ENCODE measurements at places on chromosomes 3 and 15.

- DNase-seq: no peak
Observed at GRCh38 chr3:27423463-27423862, 54.3 kb upstream of the NEK10 start.

DNA sequence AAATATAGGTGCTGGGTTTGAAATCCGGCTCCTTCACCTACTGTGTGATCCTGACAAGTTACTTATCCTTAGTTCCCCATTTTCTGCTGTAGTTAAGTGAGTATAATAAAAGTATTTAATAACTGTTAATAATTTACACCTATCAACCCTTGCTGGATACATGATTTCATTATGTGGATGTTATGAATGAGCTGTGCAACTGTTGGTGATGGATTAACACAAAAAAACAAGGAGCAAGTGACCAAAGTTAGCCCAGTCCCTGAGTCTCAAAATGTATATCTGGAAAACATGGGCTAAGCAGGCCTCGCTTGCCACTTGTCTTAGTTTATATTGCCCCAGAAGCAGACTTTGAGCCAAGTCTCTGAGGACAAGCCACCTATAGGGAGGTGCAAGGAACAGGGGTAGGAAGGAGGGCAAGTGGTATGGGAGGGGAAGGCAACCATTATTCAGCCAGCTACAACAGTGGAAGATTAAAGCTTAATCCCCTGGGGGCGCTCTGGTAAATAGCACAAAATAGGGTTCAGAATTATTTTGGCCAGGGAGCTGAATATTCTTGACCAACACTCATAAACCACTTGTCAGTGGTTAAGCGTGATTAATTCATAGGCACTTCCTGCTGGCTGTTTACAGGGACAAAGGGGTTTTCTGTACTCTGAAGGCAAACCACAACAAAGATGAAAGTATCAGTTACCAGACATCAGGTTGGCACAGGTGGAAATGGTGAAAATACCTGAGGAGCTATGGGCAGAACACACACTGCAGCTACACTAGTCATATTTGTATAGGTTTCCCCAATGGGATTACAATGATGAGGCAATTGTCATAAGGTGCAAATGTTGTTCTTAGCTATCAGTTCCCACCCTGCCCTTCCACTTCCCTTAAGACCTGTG is 76.2 kb downstream of the TRIM42 start:
- no peak for DNase-seq

GRCh38 chr3:74027121-74027520 is 402.4 kb upstream of the PDZRN3 start:
- no peak for DNase-seq

- DNase-seq: no peak
Observed at GRCh38 chr15:45858491-45858890, 223.7 kb downstream of the SQOR start.

DNA sequence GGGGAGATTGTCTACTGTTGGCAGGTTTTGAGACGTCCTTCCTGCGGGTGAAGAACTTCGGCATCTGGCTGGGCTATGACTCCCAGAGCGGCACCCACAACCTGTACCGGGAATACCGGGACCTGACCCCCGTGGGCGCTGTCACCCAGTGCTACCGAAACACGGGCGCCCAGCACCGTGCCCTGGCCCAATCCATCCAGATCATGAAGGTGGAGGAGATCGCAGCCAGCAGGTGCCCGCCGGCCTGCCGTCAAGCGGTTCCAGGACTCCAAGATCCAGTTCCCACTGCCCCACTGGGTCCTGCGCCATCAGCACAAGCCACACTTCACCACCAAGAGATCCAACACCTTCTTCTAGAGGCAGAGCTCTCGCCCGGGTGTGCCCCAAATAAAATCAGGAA is 194.9 kb upstream of the EPHA6 start:
- DNase-seq: no peak

- peak; percentile 68 for DNase-seq
Observed at GRCh38 chr3:193605876-193606275, 12.9 kb downstream of the OPA1 start.

DNA sequence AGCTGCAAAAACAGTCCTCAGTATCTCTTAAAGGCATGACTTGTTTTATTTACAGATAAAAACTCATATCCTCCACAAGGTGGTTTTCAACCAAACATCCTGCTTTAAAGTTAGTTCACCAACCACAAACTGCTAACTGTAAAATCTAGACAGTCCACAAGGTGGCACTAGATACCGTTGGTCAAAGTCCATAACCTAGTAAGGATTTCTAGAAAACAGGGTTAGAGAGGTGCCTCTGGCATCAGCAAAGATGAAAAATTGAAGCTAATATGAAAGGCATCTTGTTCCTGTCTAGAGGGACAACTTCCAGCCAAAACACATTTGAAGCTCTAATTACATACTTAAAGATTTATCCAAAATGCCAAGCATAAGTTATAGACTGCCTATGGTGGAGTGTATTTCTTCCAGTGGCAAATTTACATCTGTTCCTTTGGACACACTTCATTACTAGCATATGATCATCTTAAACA is 56.0 kb downstream of the ZMAT3 start:
- DNase-seq: peak; percentile 28

DNA sequence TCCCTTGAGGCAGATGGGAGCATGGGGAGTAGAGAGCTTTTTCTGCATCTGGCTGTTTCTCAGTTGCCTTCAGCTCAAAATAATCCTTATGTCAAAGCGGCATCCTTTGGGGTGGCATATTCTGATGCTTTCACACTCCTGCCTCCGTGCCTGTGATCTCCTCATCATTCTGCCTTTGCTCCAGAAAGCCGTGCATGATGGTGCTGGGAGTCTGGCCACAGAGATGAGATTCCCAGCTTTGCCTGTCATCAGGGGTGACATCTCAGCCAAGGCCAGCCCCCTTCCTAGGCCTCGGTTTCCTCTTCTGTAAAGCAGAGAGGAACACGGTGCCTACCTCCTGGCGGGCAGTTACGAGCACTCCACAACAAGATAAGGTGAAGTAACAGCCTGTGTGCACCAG is 96.3 kb upstream of the ALDH1A3 start:
- DNase-seq: no peak

- DNase-seq: no peak
Observed at GRCh38 chr3:108012304-108012703, 78.5 kb downstream of the CD47 start.

DNA sequence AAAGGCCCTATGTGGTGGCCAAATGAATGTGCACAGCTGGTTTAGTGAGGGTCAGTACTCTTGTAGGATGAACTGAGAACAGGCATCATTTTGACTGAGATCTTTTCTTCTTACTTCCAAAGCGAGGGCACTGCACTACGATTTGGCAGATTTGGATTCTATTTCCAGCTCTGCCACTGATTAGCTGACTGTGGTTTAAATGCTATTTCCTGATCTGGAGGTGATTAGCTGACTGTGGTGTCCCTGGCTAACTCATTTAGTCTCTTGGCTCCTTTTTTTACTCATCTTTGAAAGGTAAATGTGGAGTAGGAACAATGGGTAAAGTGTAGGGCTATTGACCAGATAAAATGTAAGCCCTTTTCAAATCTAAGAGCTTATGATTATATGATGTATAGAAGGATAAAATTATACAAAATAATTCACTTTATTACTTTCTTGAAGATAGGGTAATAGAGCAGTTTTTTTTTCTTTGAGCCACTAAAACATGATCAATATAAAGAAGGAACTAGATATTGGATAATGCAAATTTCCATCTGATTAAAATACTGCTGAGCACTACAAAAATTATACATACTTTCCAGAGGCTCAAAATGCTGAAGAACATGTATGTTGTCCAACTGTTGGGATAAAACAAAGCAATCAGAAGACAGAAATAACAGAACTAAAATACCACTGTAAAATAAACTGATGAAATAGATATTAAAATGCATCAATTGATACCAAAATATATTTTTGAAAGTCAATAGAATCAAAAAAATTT is 39.7 kb upstream of the PLOD2 start:
- no peak for DNase-seq

DNA sequence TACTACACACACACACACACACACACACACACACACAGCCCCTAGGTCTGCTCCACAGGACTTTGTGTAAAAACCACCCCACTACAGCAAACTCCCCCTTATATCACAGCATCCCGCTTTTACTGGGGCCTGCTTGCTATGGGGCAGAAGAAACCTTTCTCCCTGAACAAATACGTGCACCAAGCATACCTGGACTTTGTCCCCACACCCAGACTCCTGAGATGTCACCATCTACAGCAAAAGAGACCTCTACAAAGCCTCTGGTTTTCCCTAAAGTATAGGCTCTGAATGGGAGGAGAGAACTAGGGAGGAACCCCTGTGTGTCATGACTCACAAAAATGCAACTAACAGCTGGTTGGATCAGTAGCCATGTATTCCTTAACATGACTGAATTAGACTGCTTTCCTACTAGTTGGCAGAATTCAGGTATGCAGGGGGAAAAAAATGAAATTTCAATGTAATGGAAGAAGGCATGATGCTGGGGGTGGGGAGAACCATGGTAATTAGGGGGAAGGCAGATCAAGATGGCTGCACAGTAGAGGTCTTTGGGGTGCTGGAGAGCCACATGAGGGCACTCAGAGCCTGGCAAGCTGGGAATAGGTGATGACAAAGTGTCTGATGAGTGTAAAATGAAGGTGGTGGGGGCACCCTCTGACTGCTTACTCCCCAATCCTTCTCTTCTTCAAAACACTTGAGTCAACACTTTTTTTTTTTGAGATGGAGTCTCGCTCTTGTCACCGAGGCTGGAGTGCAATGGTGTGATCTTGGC is 45.9 kb downstream of the DAPK2 start:
- no peak for DNase-seq

GRCh38 chr15:31997711-31998110 is 32.6 kb upstream of the CHRNA7 start:
- no peak for DNase-seq
